ENCODE measurements at places on chromosomes 3 and 15.

- DNase-seq = peak; percentile 57
These were observed 245.6 kb upstream of the TRIM42 start for GRCh38 chr3:140432229-140432669.

- DNase-seq = no peak
These were observed 521 bp upstream of the SUSD5 start for GRCh38 chr3:33219175-33219487.

DNA sequence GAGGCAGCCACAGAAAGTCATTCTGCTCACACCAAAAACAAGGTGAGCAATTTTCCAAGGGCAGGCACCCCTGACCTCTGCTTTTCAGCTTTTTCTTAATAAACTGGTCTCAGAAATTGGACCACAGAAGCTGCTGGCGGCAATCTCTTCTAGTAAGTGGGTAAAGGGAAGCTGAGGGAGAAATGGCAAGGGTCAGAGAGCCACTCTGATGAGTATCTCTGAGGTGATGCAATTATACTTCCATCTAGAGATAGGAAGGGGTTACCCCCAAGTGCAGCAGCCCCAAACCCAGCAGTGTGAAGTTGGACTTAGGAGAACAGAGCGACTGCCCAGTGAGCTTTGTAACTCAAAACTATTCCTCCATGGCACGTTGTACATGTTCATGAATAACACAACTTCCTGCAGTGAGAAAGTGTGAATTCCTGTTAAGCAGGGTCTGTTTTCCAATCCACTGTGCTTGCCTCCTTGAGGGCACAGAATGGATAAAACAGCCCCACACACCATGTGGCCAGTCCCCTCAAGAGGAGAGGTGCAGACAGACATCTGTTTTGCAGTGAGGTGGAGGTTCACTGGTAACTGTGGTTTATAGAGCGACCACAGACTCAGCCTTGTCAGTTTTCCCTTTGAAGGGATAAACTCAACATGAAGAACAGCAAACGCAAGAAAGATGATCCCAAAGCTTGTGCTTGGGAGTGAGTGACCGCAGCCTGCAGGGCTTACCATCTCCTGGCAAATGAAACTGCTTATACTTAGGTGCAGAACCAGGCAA lies 683.4 kb upstream of the CFAP20DC start:
- DNase-seq = no peak

DNA sequence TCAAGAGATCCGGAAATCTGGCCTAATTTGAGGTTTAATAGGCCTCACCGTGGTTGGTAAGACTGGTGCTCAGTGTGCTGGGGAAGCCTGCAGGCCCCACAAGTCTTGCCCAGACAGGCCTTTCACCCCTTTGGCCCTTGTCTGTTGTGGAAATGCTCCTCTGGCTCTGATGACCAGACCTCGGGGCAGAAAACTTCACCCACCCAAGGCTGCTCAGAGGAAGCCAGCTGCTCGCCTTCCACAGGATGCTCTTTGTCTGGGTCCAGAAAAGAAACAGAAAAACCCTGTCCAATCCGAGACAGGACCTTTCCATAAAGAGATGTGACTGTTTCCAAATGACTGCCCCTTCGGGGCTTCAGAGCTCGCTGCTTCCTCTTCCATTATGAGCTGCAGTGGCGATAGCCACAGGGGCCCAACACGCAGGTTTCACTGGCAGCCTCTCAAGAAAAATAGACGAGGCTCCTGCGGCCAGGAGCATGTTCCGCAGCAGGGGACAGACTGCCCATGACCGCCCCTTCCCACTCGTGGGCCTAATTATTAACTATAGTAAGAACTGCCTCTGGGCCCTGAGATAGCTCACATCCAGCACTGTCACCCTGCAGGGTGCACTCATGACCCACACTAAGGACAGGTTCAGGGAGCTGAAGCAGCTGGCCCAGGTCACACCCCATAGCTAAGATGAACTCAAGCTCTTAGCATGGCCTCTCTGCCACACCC lies 6.8 kb upstream of the SNX22 start:
- DNase-seq = no peak

- DNase-seq = no peak
These were observed 69.6 kb downstream of the LRTM1 start for GRCh38 chr3:54858093-54858785.

DNA sequence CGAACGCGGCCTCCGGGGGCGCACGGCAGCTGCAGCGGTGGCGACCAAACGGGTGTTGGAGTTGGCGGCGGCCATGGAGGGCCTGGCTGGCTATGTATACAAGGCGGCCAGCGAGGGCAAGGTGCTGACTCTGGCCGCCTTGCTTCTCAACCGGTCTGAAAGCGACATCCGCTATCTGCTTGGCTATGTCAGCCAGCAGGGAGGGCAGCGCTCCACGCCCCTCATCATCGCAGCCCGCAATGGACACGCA lies 725 bp downstream of the FEM1B start:
- no peak for DNase-seq

- peak; percentile 32 for DNase-seq
These were observed 13.0 kb downstream of the MEF2A start for GRCh38 chr15:99578809-99579208.

DNA sequence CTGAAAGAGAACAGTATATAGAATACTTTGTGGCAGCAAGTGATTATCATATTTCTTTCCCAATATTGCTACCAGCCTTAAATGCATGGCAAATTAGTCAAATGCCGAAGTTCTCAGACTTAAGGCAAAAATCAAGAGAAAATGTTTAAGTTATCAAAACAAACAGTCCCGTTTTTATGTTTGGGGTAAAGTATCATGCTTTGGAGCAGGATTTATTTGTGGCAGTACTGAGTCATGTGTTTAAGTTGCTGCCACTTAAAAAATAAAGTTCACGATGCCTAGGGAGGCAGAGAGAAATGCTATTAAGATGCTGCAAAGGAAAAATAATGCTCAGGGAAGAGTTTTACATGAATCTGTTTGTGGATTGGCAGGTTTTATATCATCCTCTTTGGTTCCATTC lies 417.4 kb upstream of the MDFIC2 start:
- no peak for DNase-seq

DNA sequence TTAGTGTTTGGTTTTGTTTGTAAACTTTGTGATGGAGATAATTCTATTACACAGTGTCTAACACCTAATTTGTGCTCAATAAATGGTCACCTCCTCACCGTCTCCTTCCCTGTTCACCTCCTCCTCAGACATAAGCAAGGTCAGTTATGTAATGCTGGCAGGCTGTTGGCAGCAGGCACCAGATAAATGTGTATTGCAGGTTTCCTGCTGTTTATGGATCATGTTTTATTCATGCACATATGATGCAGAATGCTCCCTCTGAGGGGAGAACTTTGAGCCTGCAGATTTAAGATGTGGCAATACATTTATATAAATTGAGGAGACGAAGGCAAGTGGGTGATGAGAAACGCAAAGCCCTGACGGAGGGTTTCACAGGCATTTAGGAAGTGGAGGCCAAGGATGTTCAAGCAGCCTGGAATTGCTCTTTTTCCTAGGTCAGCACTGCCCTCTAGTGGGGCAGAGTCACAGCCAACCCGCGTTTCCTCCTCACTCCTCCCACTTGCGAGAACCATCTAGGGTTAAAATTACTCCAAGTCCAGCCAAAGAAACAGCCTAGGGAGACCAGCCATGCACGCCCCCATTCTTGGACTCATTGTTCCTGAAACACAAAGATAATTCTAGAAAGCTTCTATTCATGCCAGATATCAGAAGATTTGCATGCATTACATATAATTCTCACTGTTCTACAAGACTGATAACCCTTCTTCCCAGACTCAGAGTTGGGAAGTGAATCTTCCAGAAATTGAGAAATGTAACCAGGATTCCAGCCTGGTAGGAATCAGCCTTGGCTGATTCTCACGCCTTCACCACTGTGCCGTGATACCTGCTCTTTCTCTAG lies 228.7 kb downstream of the SLCO3A1 start:
- DNase-seq = peak; percentile 20

DNA sequence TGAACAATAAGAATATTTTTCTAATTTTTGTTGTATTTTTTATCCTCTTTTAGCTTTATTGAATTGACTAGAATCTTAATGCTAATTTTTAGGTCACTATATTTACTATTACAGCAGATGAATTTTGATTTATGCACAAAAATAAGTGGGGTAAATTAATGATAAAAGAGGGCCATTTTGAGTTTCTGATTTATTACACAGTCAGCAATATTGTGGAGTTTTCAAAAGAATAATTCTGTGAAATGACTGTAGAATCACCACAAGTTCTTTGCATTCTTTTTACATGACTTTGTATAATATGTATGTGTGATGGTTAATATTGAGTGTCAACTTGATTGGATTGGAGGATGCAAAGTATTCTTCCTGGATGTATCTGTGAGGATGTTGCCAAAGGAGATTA lies 812.4 kb upstream of the DPPA4 start:
- DNase-seq = no peak

DNA sequence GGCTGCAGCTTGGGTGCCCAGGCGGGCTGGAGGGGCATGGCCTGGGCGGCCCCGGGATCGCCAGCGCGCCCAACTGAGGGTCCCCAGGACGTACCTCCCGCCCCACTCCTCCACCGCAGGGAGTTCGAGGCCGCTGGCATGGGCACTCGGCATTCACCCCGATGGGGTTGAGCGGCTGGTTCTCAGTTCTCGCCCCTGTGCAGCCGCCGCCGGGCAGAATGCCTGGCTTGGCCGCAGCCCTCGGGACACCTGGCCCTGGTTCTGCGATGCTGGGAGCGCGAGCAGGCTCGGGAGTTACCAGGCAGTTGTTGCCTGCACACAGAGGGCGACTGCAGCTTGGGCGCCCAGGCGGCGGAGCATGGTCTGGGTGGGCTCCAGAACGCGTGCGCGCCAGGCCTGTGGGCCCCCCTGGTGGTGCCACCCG lies 121.4 kb downstream of the LMLN start:
- DNase-seq = no peak

GRCh38 chr3:45168451-45168850 lies 22.3 kb upstream of the CDCP1 start:
- peak; percentile 39 for DNase-seq
